ENCODE measurements at places on chromosomes 1 and 21.

- DNase-seq = no peak
Observed at GRCh38 chr1:221630236-221630635, 111.7 kb downstream of the DUSP10 start.

DNA sequence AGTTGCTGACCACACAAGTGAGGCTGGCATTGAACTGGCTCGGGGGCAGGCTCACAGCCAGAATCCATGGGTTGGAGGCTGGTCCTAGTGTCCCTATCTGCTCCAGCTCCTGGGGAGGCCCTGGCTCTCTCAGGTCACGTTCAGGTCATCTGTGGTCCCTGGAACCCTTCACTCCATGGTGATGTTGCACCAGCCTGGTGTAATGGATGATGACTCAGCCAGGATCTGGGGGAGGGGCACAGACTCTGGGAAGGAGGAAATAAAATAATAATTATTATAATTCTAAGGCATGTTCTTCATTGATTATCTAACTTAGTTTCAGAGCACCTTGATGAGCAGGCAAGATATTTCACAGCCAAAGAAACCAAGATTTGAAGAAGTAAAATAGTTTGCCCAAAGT lies 26.6 kb upstream of the FCRL4 start:
- no peak for DNase-seq

DNA sequence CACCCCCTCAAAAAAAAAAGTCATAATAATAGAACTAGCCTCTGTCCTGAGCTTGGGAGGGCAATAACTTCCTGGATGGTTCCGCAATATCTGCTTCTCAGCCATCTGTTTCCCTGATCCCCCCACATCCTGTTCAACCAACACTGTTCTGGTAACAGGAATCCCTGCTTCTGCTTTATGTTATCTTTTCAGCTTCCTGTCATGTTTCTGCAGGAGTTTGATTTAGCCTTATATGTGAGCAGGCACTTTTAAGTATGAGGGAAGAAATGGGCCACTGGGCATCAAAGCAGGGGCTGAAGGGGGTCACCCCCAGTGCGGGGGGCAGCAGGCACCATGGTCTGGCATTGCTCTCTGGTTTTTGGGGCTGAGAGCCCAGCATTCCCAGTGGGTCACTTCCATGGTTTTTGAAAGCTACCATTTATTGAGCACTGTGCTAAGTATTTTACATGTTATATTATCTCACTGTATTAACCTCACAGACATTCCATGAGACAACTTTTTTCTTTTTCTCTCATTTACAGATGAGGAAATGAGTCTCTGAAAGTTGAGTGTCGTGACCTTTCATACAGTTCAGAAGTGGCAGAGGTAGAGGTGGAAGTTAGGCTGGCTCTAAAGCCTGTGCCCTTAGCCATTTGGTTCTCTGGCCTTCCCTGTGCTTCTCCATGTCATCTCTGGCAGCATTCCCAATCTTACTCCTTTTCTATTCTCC lies 61.9 kb downstream of the DNTTIP2 start:
- peak; percentile 70 for DNase-seq

DNA sequence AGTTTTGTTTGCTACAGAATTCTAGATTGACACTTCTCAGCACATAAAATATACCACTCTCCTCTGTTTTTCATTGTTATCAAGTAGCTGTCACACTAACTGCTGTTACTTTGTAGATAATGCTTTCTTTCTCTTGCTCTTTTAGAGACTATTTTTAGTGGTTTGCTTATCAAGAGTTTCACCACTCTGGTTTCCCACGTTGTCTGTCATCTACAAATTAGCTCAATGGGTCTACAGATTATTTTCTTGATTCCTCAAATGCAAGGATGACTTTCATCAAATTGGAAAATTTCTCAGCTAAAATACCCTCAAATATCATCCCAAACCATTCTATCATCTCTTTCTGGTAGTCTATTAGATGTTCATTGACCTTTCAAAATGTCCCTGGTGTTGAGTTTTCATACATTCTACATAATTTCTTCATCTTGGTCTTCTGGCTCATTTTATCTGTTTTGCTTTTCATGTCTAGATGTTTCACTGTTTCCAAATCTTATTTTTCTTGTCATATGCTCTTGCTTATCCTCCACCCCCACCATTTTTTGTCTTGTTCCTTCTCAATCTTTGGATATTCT lies 122.5 kb downstream of the TRIM33 start:
- DNase-seq = no peak

- DNase-seq = no peak
Observed at GRCh38 chr1:183040547-183040971, 17.3 kb downstream of the LAMC1 start.

DNA sequence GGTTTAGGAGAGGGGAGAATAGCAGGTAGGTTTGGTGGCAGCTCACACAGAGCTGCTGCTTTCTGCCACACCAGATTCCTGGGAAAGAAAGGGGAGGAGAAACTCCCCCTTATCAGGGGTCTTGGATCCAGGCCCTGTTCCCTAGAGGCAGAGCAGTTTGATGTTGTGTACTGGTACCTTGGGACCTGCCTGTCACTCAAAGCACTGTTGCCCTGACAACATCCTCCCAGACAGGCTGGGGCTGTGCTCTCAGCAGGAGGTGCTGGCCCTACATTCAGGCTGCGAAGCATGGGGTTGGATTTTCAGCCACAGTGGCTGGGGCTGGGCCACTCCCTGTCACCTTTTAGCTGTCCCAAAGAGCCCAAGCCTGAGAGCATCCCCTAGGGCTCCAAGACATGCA lies 188.0 kb downstream of the GRIK3 start:
- no peak for DNase-seq

- peak; percentile 5 for DNase-seq
Observed at GRCh38 chr1:118388301-118388959, 203.4 kb upstream of the SPAG17 start.

- peak; percentile 87 for DNase-seq
Observed at GRCh38 chr1:204417074-204417997, 5.7 kb upstream of the PPP1R15B start.

DNA sequence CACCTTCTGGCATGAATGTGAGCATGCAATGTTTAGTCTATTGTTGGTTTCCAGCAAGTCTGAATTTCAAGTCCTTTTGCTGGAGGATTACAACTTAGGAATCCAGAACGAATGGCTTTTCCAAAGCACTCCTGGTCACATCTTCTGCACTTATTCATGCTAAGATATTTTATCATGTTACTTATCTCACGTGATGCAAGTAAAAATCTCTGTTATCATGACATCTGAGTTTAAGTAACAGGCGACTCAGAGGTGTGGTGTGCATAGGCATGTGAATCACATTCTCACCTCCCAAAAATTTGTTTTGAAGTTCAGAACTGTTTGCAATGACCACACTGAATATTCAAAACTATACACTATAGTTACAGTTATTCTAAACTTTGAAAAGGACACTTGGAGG lies 204.8 kb upstream of the FGGY start:
- no peak for DNase-seq

GRCh38 chr1:15219280-15220023 lies 27.6 kb upstream of the FHAD1 start:
- DNase-seq = no peak

- no peak for DNase-seq
Observed at GRCh38 chr1:115677565-115677964, 35.8 kb downstream of the VANGL1 start.
